CD4-positive, alpha-beta T cell treated with Interleukin-2 at 100 ng/mL for 4 hours (primary cell): ENCODE measurements at places on chromosomes 5 and 9.

- DNase-seq: no peak
These were observed 65.9 kb downstream of the ITGA1 start for GRCh38 chr5:52853650-52854049.

- DNase-seq: no peak
These were observed 29.5 kb upstream of the MYORG start for GRCh38 chr9:34406219-34406618.

DNA sequence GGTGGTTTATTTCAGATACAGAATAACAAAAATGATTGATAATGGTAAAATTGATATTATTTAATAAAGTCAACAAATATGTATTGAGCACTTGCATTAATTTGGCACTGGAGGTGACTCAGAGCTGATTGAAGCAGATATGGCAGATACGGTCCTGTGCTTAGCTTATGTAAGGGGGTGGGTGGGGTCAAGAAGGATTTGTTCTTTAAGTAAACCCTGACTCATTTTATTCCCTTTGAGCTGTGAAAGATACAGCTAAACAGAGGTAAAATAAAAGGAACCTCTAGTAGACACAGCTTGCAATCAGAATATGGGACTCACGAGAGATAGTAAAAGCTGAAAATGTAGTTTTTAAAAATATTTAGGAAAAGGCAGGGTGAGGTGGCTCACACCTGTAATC, 201.3 kb upstream of the CLINT1 start:
- no peak for DNase-seq

GRCh38 chr5:1001406-1002270, 7.0 kb upstream of the NKD2 start:
- no peak for DNase-seq

GRCh38 chr9:109342878-109343277, 22.0 kb upstream of the EPB41L4B start:
- DNase-seq: no peak

DNA sequence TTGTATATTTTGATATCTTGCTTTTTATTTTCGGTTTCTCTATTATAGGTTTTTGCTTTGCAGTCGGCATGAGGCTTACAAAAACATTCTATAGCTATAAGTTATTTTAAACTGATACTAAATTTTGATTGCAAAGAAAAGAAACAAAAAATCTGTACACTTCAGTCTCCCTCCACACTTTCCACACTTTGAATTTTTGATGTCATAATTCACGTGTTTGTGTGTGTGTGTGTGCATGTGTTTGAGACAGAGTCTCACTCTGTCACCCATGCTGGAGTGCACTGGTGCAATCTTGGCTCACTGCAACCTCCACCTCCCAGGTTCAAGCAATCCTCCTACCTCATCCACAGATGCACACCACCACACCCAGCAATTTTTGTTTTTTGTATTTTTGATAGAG, 124.9 kb downstream of the MRPS30 start:
- no peak for DNase-seq

GRCh38 chr5:94890907-94891306, 272.4 kb downstream of the SLF1 start:
- DNase-seq: no peak

DNA sequence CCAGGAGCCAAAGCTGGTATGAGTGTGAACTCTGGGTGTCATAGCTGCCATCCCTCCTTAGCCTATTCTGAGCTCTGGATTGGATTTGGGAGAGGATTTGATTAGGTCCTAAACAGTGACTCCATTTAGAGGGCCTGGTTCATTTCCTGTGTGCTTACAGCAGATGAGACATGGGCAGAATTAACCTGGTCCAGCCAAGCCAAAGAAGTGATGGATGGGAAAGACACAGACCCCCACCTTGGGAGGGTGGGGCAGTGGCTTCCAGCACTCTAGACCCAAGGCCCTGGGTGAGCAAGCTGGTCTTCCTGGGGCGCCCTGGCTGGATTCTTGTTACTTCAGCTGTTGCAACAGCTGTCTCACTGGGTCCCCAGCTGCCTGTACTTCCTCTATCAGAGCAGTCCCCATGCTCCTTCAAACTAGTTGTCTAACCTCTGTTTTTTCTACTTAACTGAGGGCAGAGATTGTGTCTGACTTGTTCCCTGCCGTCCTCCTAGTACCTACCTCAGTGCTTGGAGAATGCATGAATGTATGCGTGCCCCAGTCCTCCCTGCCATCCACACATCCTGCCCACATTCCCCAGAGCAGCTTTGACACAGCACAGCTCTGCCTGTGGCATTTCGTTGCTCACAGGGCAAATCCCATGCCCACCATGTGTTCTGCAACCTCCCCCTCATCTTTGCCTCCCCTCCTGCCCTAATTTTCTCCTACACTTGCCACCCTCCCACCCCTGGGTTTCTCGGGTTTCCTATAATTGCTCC, 115.9 kb downstream of the RGS3 start:
- DNase-seq: peak; percentile 31

DNA sequence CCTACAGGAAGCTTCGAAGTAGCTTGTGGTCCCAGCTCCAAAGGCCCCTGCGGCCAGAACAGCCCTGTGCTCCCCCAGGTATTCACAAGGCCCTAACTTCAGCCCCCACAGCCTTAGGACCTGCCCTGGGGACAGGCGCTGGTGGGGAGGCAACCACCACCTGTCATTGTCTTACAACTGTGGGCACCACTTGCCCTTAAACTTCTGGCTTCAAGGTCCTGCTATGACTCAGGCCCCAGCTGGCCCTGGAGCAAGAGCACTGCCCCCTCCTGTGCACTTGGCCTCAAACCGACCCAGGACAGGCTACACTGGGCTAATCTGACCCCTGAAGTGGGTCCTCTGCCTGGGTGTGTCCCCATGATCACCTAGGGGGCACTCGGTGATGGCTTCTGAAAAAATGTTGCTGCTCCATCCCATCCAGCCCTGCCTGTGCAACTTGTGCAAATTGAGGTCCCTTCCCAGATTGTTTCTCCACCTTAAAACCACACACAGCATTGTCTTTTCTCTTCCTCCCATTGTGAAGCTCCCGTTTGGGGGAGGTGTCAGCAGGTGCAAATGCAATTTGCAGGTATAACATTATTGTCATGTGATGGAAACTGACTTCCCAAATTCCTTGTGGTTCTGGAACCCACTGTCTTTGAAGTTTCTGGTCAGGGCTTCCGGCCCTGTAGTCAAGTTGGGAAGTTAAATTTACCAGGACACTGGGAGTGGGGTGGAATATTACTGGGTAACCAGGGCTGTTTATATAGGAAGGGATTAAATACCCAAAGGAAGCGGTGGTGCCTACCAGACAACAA, 1.1 kb upstream of the PROB1 start:
- no peak for DNase-seq

- DNase-seq: no peak
These were observed at the start of gene ZNF454 for GRCh38 chr5:178940569-178941360. TSS of gene ZNF454 (plus strand) at chr5:178941198. CDS start at chr5:178942792, 1,594 bp downstream.

- no peak for DNase-seq
These were observed 313.0 kb upstream of the ZNF608 start for GRCh38 chr5:125059255-125060002.

- DNase-seq: no peak
These were observed 9.6 kb downstream of the FBXW2 start for GRCh38 chr9:120783602-120784047.

DNA sequence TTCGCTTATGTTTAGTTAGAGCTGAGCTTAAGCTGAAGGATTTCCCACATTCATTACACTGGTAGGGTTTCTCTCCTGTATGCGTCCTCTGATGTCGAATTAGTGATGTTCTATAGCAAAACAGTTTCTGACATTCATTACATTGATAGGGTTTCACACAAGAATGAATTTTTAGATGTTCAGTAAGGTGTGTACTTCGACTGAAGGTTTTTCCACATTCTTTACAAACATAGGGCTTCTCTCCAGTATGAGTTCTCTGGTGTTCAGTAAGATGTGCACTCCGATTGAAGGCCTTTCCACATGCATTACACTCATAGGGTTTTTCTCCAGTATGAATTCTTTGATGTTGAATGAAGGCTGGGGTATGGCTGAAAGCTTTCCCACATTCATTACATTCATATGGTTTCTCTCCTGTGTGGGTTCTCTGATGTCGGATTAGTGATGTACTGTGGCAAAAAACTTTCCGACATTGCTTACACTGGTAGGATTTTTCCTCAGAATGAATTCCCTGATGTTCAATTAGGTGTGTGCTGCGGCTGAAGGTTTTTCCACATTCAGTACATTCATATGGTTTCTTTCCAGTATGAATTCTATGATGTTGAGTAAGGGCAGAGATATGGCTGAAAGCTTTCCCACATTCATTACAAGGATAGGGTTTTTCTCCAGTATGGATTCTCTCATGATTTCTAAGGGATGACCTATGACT, 14.6 kb downstream of the ZNF883 start:
- no peak for DNase-seq

DNA sequence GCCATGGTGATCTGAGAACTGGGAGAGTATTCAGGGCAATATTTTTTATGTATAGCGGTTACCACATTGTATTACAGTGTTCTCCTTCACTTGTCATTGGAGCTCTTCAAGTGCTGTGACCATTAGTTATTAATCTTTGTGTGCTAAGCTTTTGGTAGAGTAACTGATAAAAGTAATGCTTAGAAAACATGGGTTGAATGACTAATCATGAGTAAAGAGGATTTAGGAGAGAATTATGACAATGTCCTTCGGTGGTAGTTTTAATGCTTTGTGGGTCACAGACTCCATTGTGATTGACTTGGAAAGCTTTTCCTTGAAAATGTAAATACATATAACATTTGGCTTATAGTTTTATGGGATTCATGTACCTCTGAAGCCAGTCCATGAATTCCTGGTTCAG, 21.4 kb downstream of the TGFBR1 start:
- DNase-seq: no peak
